SK-N-MC (cell line): ENCODE measurements at places on chromosomes 1 and 21.
A peak's percentile ranks its signal among the peaks of the same experiment; 100 is the strongest.

- DNase-seq = no peak
Observed at GRCh38 chr1:162872981-162873380, 12.0 kb upstream of the CCDC190 start.

GRCh38 chr1:223730479-223731132 is 18.3 kb downstream of the CAPN2 start:
- no peak for DNase-seq

DNA sequence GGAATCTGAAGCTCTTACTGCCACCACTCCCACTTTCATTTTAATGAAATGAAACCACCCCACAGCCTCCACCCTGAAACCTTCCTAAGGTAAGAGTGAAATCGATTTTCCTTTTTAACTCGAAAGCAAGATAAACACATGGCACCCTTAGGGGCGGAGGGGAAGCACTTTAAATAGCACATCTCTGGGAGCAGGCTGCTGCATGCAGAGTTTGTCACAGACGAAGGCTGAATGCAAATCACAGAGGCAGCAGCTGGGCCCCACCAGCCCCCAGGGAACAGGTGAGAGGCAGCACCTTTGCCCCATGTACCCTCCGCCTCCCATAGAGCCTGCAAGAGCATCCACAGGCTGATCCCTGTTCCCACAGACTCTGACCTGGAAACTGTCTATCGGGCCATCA is 60.0 kb upstream of the GRIK3 start:
- no peak for DNase-seq

DNA sequence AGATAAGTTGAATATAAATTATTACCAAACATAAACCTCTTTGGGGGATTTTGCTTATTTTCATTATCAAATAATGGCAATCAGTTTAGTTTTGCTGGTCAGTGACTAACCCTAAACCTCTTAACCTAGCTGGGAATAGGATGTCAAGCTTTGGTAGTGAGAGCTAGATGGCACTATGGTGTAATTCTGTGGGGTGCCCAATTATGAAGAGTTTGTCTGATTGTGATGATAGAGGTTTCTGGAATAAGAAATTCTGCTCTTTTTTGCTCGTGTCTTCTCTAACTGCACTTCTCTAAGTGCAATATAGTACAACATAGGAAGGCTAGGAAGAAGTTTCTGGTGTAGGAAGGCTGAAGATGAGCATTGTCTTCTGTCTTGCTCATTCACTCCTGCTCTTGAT is 59.8 kb downstream of the XCL1 start:
- no peak for DNase-seq

DNA sequence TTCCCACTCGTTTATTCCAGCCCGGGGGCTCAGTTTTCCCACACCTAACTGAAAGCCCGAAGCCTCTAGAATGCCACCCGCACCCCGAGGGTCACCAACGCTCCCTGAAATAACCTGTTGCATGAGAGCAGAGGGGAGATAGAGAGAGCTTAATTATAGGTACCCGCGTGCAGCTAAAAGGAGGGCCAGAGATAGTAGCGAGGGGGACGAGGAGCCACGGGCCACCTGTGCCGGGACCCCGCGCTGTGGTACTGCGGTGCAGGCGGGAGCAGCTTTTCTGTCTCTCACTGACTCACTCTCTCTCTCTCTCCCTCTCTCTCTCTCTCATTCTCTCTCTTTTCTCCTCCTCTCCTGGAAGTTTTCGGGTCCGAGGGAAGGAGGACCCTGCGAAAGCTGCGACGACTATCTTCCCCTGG is 716 bp downstream of the OLIG2 start:
- DNase-seq = no peak

DNA sequence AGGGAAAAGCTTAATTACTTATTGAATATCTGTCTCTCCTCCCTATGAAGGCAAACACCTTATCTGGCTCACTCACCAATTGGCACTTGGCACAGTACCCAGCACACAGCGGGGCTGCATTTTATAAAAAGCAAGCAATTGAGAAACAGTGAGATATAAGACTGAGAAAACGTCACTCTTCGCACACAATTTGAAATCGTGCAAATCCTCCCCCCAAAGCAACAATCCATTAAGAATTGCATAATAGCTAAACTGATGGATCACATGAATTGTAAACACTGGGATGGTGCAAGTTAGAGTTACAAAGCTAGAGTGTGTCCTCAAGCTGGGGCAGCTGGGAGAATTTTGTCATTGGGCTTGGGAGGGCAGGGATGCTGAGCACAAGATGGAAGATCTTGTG is 27.1 kb downstream of the PRDX6 start:
- no peak for DNase-seq

DNA sequence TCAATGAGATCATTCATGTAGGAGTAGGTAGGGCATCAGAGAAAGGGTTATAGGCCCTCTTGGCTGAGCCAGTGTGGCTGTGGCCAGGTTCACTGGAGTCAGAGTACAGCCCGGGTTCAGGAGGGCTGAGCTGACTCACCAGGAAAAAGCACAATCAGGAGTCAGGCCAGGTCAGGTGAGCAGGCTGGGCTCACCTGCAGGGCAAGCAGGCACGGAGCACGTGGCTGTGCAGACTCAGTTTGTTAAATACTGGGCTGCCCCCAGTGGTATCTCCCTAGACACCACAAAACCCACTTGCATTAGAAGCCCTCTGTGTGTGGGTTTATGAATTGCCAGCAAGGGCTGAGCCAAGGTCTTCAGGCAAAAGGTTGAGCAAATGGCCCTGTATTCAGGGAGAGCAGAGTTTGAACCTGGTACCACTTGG is 122.1 kb upstream of the SERBP1 start:
- no peak for DNase-seq

DNA sequence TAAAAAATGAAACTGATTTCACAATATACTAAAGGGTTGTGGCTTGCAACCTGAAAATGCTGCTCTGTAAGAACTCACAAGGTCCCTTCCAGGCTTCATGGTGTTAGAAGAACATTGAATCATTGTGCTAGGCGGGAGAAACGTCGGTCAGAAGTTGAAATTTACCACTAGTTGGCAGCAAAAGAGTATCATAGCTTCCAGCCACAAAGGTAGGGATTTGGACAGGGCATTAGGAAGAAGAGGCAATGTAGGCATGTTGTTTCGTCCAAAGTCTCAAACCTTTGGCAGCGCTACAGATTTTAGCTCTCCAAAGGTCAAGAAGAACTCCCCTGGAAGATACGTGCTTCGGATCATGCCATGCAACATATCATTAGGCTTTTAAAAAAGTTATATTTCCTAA is 62.5 kb upstream of the ZP4 start:
- no peak for DNase-seq

DNA sequence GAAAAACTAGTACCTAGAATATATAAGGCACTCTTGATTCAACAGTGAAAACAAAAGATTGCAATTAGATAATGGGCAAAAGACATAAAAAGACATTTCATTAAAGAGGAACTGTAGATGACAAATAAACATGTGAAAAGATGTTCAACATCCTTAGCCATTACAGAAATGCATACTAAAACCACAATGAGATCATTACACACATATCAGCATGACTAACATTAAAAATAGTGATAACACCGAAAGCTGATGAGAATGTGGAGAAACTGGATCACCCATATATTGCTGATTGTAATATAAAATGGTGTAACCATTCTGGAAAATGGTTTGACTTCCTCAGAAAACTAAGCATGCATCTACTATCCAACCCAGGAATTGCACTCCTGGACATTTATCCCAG is 340.3 kb downstream of the SEC16B start:
- no peak for DNase-seq

- DNase-seq = no peak
Observed at GRCh38 chr1:96978901-96979300, 257.3 kb downstream of the PTBP2 start.

- no peak for DNase-seq
Observed at GRCh38 chr1:20047096-20047495, 22.9 kb upstream of the PLA2G5 start.

GRCh38 chr1:164683235-164683634 is 124.3 kb downstream of the PBX1 start:
- no peak for DNase-seq

- DNase-seq = peak; percentile 6
Observed at GRCh38 chr1:227388214-227389168, 70.2 kb upstream of the CDC42BPA start.

DNA sequence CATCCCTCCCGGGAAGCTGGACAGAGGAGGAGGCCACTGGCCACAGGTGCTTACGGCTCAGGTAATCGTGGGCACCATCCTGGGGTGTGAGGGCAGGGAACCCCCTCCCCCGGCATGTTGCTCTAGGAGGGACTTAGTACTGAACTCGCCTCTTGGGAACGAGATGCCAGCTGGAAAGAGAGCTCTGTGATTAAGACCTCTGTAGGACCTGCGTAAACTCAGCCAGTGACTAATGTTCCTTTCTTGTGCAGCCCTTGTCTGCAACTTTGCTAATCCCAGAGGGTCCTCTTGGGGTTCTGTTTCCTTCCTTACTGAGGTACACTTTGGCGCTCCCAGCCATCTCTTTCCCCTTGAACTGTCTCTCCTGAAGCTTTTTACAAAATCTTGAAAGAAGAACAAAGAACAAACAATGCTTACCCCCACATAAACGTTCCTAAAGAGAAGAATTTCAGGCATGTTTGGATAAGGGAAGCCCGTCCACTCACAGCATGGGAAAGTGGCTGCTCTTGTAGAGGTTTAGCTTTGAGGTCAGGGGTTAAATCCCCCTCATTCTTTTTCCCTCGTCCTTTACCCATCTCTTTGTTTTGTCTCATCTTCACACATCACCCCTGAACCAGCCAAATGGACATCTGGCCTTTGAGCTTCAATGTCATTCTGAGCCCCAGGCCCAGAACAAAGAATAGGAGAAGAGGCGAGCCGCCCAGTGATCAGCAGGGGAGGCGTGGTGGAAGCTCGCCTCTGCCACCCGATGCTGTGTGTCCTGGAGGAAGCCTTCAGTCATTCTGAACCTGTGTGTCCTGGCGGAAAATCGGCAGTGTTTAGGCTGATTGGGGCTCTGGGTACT is 37.4 kb downstream of the CITED4 start:
- DNase-seq = no peak

DNA sequence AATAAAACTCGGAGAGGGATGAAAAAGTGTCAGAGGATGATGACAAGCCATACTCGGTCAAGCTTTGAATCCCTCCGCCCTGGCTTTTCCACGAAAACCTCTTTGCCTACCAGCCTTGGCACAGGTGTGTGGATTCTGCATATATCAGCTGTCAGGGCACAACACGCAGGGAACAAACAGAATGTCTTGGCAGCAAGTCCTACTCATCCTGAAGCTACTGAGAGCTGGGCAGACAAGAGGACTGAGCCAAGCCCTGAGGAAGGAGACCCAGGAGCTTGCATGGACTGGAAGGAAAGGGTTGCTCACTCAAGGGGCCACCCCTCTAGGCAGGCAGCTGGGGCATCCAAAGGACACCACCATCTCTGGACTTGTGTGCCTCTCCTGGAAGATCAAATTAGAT is 132.4 kb downstream of the HMGB4 start:
- DNase-seq = no peak
